ENCODE measurements at places on chromosomes 1 and 21.

DNA sequence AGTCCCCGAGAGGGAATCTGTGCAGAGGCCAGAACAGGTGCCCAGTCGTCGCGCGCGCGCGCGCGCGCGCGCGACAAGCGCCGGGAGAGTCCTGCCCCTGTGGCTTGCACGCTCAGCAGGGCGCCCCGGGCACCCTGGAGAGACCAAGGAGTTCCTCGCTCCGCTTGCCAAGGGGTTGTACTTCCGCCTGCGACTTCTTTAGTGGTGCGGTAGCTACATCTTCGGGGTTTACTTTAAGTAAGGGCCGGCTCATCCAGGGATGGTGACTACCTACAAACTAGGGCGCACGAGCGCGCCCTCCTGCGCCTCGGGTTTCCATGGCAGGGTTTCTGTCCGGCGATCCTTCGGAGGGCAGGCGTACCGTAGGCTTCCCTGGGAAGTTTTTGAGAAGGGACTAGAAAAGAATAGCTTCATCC lies 1.4 kb downstream of the LHX4 start:
- no peak for DNase-seq

- DNase-seq = no peak
These were observed 11.8 kb downstream of the ZBTB17 start for GRCh38 chr1:15963968-15964648.

DNA sequence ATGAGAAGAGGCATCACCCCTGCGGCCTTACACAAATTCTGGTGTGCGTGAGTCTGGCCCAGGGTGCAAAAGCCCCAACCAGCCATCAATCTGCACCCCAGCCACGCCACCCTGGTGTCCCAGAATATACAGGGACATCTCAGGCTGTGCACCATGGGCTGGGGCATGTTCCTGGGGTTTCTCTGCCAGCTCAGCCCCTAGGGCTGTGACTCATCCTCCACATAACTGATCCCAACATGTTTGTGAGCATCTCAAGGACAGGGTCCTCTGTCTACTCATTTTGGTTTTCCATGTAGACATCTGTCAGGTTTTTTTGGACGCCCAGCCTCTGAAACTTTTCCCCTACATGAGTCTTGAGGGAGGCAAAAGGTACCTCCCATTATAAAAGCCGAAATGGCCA lies 511 bp downstream of the ZNF683 start:
- DNase-seq = no peak

DNA sequence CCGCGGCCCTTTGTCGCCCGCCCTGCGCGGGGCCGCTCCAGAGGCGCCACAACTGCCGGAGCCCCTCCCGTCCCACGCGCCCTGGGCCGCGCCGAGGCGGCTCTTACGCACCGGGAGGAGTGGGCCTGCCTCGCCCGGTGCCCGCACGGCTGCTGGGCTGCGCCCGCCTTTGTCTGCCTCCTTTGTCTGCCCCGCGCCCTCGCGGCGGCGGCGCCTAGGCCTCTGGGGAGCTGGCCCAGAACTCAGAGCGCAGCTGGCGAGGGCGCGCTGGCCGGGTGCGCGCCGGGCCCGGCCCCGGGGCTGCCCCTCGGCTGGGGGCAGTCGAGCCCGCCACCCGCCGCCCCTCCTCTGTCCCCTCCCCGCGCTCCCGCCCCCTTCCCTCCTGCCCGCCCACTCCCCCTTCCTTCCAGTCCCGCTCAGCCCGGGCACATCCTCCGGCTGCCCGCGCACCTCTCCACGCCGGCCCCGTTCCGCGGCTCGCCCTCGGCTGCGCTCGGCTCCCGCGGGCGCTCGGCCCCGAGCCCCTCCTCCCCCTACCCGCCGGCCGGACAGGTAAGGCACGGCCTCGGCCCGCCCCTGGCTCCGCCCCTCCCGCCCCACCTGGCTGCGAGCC lies at the start of gene DRAXIN:
TSS of gene DRAXIN (plus strand) at position 409 of the 613 bp plus-strand sequence. CDS start 14,549 bp downstream, outside the sequence.
- no peak for DNase-seq

DNA sequence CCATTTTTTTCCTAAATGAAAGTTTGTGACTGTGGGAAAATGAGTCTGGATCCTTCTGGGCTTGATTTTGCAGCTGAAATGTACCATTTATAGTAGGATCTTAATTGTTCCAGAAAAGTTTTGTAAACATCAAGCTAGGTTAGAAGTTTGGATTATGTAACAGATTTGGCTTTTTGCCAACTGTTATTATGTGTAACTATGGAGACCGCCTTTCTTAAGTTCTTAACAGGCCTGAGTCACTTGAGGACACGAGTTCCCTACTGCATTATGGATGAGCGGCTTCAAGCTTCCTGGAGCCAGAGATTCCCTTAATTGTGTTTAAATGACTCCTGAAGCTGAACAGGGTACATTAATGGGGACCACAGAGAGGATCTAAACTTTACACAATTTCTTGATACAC lies 22.2 kb downstream of the SLC25A33 start:
- no peak for DNase-seq

- DNase-seq = no peak
These were observed 72.6 kb upstream of the TRABD2B start for GRCh38 chr1:48069662-48070395.

GRCh38 chr1:108072212-108072611 lies 107.2 kb upstream of the VAV3 start:
- DNase-seq = no peak

DNA sequence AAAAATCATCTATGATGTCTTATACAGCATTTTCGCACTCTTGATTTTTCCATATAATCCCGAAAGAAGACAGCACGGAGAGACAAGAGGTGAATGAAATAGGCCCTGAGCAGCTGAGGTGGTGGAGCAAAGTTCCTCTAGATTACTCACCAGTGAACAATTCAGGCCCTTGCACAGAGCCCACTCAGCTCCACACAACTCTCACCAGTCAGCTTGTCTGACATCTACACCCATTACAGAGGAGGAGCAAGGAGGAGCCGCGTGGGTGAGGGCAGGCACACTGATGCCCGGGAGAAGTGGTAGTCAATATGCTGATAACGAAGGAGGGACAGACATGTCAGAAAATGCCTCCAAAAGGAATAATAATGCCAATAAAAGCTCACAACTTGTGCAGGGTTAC lies 59.9 kb downstream of the DNM3 start:
- DNase-seq = no peak

DNA sequence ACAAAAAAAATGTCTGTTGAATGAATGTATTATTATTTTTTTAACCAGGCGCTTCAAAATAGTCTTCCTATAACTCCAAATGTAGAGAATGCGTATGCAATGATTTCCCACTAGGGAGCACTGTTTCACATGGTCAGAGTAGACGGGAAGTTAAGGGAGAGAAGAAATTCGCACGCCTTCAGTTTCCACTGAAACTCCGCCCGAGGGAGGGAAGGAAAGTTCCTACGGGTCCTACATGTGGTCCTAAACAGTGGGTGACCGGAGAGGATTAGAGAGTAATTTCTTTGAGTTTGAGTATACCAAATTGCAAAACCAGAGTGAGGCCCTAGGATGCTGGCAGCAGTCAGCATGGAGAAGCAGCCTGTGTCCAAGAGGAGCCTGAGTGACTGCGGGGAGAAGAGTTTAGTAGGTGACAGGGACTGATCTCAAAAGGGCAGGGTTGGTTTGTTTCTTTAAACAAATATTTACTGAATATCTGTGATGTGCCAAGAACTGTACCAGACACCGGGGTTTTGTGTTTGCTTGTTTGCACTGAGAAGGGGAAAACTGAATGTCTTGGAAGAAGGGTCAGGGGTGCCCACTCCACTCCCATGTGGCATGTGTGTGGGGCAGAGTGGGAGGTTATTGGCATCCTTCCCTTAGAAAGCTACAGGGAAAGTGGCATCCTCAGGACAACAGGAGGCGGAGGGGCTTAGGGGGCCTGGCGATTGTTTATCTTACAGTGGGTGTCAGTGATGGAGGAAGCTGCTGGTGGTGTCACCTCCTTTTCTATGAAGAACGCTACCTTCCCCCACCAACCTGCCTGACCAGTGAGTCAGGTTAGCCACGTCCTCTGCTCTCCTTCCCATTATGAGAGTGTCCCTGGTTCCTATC lies 22.8 kb downstream of the RNU5D-1 start:
- DNase-seq = no peak

GRCh38 chr1:109808703-109809102 lies 45.0 kb upstream of the EPS8L3 start:
- no peak for DNase-seq

DNA sequence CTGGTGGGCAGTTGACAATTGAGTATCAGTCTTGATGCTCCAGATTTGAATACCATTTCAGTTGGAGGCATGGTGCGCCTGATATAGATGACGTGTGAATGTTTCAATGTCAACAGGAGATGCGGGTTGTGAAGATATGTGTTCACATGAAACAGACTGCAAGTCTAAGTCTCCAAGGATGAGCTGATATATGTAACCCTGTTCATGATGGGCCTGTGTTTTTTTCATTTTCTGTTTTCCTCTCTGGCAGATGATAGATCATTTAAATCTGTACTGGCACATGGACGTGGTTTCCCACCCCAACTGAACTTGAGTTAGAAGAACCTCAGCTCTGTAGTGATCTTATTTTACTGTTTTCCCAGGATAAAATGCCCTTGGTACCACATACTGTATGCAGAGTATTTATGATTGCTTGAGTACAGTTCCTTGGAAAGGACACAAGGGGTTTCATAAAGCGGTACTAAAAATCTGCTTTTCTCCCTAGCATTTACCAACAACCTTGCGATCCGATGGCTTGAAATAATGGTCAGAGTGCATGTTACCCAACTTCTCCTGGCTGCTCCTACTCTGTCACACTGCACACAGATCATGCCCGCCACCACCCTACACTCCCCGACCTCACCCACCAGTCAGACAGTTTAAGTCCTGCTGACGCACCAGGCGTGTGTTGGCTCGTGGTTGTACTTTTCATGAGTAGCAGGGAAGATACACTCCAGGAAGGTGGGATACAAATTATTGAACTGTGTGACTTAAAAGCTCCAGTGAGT lies 131.1 kb downstream of the NFIA start:
- DNase-seq = no peak

DNA sequence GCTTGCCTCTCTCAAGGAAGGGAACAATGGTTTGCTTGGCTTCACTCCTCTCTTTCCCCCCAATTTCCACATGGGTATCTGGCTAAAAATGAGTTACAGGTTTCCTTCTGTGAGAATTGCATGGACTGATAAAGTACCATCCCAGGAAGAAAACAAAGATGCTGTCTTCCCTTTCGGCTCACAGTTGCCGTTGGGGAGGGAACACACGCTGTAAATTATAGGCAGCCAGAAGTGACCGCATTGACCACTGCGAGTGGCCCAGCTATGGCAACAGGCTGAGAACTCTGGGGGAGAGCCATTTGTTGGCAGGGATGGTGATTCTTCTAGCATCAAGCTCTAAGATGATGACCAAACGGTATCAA lies 2.9 kb downstream of the RUNX1 start:
- no peak for DNase-seq

- DNase-seq = no peak
These were observed 144.2 kb upstream of the BEND5 start for GRCh38 chr1:48920851-48921250.

DNA sequence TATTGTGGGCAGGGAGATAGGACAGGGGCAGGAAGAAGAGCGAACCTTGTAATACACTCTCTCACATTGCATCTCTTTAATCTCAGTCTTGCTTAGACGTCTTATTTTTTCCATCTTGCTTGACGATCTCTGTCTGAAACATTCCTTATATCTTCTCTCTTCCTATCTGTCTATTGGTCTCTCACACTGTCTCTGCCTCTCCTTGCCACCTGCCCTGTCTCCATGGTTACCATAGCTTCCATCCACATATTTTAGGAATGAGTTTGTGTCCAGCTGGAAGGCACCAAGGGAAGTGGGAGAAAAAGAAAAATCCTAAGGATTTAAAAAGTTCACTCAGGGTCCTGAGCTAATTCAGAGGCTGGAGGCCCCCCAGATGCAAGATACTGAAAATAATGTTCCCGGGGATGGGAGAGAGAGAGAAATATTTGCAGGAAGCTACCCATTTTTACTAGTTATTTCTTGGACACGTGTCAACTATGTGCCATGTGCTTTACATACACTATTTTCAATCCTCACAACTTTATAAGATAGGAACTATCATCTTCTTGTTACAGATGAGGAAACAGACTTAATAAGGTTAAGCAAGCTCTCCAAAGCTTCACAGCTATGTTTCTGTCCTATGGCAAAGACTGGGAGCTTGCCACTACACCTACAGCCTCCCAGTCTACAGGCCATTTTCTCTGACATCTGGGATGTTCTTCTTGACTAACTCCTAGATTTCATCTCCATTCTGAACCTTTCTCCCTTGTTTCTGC lies 933 bp downstream of the ANKRD34A start:
- DNase-seq = no peak

- no peak for DNase-seq
These were observed 107.7 kb downstream of the NIBAN1 start for GRCh38 chr1:184866586-184866985.

GRCh38 chr1:234260578-234260977 lies 112.7 kb upstream of the COA6 start:
- no peak for DNase-seq
